ENCODE measurements at places on chromosomes 6 and 20. TPM values are rescaled to one million over a fixed set of nuclear protein-coding genes. Genes with fewer than 3 reads are reported as not detected.

DNA sequence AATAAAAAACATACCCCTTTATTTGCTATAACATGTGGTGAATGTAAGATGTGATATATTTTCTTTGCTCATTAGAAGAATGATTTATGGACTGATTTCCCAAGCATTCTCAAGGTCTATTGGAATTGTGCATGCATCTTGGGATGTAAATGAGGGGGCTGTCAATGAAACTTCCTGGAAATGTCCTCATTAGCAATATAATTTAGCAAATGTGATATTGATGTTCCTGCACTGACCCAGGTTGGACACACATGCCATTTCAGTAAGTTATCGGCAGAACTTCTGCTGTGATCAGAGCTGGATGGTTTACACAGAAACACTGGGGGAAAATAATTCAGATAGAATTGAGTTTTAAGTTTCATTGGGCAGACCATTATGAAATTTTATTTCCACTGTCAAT is 99.9 kb downstream of the ELOVL4 start:
- no peak for DNase-seq
- no peak overlapping the region for H3K4me3 ChIP-seq
- H3K4me1 ChIP-seq: no peaks in the 10 kb centered on the region

The VWA7 gene
- 7.8 TPM for total RNA-seq

The COX4I2 gene
- total RNA-seq: 10.4 TPM

The SIGLEC1 gene
- total RNA-seq: 0.61 TPM

The OTOR gene
- total RNA-seq: not detected

- H3K4me3 ChIP-seq: no peak overlapping the region
- DNase-seq: no peak
- H3K27ac ChIP-seq: no peak overlapping the region
Measured at GRCh38 chr6:122075917-122076316, 323.5 kb upstream of the HSF2 start.

DNA sequence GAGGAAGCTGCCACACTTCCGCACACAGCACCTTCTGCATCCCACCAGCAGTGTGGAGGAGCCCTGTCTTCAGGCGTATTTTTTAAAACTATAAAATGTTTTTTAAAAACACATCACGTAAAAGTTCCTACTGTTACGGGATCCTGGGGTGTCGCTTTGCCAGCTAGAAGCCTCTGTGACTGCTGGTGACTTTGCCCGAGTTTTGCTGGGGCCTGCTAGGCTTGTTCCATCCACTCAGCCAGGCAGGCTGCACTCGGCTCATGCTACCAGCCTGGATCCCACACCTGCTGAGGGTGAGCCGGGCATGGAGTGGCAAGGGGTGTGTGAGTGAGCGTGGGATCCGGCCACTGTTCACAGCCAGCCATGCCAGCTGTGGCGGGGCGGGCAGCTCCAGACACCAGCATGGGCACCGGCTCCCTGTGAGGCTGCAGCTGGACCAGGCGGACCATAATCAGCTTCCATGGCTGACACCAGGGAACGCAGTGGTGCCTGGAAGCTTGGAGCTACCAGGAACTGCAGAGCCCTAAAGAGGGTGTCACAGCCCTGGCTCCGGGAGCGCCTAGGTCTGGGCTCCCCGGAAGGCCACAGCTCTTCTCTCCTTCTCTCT is 12.3 kb upstream of the SLCO4A1 start:
- no peak overlapping the region for H3K27ac ChIP-seq
- no peak for DNase-seq
- peaks cover 6% of the 10 kb centered on the region for H3K27me3 ChIP-seq
- no peaks in the 10 kb centered on the region for H3K36me3 ChIP-seq

Data from gastrocnemius medialis (tissue), 4 donors.